COR-L47 (cell line): ENCODE measurements at places on chromosomes 1 and 21.

DNA sequence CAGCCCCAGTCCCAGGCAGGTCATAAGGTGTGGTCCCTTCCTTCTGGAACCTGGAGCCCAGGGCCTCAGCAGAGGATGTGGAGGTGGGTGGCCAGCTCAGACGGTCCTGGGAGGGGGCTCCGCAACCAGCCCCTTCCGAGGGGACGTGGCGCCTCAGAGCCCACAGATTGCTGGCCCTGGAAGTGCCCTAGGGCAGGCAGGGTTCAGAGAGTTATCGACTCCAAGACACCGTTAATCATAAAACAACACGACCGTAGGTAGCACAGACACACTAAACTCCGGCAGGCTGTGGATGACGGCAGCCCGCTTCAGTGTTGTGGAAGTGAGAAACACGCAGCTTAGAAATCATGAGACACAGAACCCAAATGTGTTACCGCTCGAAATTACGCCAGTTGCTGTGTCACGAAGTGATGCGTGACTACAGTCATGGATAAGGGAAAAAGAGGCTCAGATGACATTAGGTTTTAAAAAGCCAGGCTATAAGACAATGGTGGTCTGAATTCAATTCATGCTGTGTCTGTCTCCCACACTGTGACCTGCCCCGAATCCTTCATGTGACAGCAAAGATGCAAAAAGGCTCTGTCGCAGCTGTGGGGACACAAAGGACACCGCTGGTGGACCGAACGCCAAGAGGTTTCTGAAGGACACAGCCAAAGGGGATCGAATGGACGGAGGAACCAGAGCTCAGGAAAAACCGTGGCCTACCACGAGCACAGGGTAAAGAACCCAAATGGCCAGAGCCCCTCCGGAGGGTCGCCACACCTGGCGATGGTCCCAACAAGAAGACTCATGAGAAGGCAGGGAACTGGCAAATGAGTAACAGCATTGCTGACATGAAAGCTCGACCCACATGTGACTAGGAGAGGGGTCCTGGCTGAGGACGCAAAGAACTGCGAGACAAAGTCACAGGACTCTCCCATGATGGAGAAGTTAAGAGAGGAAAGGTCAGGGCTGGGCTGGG lies 1.7 kb upstream of the SUMO3 start:
- no peak for DNase-seq

DNA sequence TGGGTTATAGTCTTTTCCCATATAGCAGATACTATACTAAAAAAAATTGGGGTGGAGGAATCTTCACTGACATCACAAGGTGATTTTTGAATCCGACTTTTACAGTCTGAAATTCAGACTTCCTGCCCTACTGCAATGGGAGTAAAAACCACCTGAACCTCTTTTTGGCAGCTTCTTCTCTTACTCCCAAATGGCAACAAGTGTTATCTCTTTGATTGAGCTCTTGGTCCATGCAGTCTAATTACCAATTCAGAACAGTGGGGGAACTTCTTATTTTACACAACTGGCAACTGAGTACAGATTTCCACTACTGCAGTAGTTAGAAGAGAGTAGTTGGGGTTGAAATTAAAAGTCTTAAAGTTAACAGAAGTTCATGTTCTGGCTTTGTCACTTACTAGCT lies 62.3 kb downstream of the MACF1 start:
- DNase-seq, result no peak

DNA sequence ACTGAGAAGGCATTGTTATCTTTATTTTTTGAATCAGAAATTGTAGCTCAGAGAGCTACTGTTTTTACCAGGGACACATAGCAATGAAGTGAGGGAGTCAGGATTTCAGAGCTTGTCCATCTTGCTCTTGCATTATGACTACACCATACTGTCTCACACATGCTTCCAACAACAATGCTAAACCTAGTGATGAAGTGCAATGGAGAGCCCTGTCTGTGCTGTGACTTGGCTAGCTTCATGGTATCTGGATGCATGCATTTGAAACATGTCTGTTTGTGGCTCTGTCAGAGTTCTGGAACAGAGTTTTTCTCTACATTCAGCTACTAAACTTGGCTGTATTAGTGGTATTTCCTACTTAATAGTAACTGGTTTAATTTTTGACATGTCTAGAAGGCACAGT lies 7.0 kb downstream of the PLPPR4 start:
- no peak for DNase-seq

- no peak for DNase-seq
These were observed 2.0 kb upstream of the NID1 start for GRCh38 chr1:236066828-236067386.

DNA sequence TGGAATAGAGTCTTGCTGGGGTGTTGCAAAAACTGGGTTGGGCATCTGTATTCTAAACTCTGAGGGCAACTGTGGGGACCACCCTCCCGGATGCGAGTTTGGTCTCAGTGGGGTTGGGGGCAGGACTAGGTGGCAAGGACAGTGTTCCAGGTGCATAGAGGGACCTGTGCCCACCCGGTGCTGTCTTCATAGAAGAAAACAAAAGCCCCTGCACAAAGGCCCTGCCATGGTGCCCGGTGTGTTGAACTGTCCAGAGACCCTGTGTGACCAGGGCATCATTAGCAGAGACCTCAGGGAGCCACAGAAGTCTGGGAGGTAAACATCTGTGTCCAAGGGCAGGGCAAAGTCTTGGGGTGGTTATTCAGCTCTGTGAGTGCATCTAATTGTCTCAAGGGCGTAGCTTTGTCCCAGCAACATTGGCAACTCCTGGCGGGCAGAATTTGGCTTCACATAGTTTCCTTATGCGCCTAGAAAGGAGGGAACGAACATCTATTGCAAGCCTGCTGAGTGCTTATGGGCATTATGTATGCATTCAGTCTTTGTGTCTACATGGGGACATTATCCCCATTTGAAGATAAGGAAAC lies 72.2 kb upstream of the IFFO2 start:
- DNase-seq, result no peak

DNA sequence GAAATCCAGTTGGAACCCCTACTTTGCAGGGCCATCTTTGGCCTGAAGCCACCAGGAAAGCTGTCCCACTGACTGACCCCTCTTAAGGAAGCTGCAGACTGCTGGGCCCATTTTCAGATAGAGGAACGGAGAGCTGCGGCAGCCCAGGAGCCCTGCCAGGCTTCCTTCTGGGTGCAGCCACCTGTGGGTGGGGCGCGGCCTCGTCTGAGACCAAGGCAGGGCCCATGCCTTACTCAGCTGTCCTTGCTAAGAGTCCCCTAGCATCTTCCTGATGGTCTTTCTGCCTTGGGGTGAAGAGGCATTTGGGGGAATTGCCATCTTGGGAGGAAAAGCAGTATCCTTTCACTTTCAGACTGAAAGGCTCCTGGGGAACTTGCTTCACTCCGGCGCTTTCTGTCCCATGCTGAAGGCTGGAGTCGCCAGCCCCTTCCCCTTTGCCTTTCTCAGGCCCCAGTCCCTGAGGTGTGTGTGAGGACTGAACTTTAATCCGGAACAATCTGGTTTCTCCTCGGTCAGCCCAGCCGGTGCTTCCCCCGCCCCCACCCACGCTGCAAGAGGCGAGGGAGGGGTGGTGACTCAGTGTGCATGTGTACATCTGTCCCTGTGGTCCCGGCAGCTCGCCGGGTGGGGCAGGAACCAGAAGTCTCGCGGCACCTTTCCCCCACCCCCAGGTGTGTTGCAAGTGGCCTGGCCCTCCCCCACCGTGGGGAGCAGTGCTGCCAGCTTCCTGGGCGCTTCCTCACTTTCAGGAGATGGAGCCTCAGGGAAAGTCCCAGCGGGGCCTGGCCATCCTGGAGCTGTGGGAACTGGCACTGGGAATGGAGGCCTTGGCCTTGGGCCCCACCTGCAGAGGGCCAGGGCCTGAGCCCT lies 5.1 kb downstream of the ZC3H12A start:
- DNase-seq, result peak; percentile 49
